ENCODE measurements at places on chromosomes 7 and 10.

GRCh38 chr7:20075992-20076820 is 141.0 kb downstream of the MACC1 start:
- no peak for DNase-seq

DNA sequence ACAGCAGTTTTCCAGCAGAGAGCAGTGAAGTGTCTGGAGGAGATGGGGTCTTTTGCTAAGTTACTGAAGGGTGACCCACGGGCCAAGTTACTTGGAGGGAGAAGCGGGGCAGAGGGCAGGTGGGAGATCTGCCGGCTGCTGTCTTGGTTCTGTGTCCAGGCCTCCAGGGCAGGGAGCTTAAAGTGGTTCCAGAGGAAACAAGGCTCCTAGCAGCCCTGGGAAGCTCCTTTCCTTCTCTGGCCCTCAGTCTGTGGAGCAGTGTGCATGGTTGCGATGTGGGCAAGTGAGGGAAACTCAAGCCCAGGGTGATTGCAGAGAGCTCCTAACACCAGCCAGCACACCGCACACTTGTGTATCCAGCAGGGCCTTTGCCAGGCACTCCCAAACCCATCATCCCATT is 6.3 kb downstream of the GHRHR start:
- DNase-seq, result no peak

- no peak for DNase-seq
These were observed 4.0 kb upstream of the OAT start for GRCh38 chr10:124422742-124423141.

- no peak for DNase-seq
These were observed 77.1 kb downstream of the GRID1 start for GRCh38 chr10:86289577-86289868.

- DNase-seq, result no peak
These were observed 160.7 kb downstream of the NXPH1 start for GRCh38 chr7:8594115-8594514.

DNA sequence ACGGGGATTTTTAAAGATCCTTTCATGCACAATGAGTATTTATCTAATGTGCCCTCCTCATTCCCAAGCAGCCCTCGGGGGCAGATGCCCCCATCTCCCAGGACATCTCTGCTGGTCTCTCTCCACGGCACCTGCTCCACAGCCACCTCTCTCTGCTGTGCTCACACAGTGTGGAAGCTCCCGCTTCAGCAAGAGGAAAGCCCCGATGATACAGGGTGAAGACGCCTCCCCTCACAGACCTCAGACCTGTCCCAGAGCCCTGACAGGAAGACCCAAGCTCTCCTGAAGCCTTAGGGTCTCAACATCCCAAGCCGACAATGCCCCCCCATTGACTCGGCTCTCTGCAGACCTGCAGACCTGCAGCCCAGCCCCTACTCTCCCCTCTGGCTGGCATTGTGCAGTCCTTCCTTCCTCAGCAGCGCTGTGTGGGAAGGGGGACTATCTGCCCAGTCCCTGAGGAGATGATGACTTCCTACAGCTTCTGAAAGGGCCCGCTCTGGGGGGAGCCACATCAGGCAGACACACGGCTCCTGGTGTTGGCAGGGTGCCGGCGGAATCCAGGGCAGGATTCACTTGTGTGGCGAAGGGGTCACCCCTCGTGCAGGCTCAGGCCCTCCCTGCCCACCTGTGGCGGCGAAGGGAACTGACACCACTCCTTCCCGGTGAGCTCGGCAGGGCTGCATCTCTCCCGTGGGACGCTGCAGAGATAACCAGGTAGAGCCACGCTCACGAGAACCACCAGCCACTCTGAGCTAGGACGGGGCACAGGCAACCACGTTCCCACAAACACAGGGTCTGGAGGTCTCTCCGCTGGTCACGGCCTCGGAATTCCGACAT is 61.8 kb downstream of the PTPRN2 start:
- DNase-seq, result no peak

GRCh38 chr7:68537051-68537773 is 1061.1 kb upstream of the AUTS2 start:
- no peak for DNase-seq

GRCh38 chr10:103958996-103959395 is 7.9 kb upstream of the SLK start:
- DNase-seq, result no peak

DNA sequence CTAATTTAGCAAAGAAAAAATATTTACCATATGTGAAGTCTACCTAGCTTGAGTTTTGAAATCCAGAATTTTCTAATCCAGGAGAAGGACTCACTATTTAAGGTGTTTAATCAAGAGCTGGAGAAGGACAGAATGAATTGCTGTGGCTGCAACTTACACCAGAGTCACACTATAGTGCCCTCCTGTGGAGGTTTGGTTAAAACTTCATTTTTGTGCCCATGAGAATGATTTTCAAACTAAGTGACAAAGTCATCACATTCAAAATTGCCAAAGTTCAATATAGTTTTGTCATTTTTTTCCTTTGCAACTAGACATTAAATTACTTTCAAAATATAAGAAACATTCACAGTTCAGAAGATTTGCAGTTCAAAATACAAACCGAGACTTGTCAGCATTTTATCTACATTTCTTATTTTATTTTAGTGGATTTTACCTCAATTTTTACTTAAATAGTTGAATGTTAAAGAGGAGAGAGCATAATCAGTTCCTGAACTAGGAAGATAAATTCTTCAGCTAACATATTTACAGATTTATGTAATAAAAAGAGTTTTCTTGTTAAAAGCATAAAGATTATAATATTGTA is 70.7 kb downstream of the CABCOCO1 start:
- no peak for DNase-seq

GRCh38 chr7:47763063-47763974 is 181.4 kb upstream of the TNS3 start:
- no peak for DNase-seq

DNA sequence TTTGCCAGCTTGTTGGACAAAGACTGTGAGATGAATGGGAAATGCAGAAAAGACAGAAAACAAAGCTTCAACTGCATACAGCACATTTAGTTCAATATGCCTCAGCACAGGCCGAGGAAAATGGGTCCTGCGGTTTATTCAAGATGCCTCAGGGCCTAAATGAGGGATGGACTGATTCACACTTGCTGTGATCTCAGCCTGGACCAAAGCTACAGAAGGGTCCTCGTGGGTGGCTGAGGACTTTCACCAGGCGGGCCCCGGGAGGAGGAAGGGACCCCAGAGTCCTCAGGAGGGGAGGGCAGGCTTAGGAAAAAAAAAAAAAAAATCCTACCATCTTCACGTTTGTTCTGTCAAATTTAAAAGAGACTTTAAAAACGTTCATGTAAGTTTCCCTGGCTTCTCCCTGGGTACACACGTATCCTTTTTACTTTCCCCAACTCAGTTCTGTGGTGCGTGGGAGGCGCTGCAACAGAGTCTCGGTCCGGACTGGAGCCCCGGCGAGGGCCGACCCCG is 624 bp upstream of the ZNF783 start:
- DNase-seq, result no peak

- DNase-seq, result no peak
These were observed 6.5 kb downstream of the FKBP14 start for GRCh38 chr7:30019960-30020359.

- no peak for DNase-seq
These were observed 4.0 kb downstream of the HOXA5 start for GRCh38 chr7:27139334-27140125.

- DNase-seq, result no peak
These were observed 258.9 kb downstream of the REEP3 start for GRCh38 chr10:63780101-63780500.

DNA sequence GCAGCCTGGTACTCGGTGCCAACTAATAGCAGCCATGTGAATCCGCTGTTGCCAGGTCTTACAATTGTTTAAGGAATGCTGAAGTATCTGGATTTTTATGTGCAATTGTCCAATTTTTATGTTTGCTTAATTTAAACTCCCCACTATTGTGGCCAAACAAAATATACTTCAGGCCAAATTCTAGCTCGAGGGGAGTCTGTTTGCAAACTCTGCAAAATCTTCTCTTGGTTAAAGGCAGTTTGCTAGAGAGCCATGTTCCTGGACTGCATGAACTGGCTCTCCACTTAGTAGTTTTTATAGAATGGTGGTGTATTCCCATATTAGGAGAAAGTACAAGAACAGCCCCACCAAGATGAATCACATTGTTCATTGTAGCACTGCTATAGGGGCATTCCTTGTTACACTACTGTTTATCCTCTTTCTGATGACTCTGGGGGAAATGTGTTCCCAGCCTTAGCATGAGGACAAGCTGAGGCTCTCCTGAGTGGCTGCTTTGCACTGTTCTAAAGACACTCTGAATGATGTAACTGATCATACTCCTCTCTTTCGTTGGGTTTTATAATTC is 178.0 kb upstream of the GLI3 start:
- DNase-seq, result no peak

- DNase-seq, result no peak
These were observed 54.4 kb downstream of the ADCYAP1R1 start for GRCh38 chr7:31106303-31107105.

GRCh38 chr10:59648711-59649201 is 60.9 kb downstream of the SLC16A9 start:
- peak; percentile 1 for DNase-seq

- peak; percentile 36 for DNase-seq
These were observed 45.9 kb upstream of the KCNIP2 start for GRCh38 chr10:101889256-101890210.

DNA sequence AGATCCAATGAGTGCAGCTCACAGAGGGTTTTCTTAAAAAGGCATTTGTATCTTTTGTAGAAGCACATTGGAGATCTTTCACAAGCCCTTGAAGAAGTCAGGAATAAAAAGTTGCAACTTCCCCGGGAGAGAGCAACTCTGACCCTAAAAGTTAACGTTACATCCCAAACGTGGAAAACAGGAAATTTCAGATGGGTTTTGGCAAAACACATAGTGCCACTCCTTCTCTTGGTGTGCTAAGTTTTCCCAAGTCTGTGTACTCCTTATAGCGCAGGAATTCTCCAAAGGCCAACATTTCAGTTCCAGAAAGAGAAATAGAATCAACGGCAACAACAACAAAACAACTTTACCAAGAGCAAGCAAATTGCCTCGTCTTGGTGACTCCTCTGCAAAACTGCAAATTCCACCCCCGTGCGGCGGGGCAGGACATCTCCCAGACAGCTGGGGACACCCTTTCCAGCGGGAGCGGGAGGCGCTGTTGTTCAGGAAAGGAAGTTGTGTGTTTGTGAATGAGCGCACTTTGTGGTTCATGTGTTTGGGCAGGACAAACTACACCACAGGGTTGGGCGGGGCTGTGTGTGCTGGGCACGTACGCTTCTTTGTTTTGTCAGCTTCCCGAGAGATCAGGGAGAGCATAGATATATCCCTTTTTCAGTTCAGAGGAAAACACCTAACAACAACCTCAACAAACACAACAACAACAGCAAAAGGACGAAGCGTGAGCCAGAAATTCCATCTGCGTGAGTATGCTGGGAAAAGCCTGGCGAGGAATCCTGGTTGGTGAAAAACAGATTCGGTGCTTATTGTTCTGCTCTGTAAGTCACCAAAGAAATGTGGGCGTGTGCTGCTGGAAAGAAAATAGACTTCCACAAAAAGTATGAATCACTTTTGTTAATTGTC is 294.7 kb upstream of the PITRM1 start:
- no peak for DNase-seq

DNA sequence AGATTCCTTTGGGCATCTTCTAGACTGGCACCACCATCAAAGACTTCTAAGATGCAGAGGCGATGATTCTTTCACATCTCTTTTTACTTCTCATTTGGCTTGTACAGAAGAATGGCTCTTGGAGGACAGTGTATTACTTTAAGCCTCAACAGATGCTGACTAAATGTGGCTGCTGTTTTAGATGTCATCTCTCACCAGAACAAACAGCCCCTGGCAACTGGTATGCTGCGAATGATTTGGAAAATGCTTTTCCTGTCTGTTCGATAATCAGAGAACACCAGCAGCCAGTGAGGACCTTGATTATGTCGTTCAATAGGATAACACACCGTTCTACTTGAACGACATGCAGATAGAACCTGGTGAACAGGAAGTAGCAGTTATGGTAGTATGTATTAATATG is 131.8 kb downstream of the RNF216 start:
- DNase-seq, result no peak

- DNase-seq, result no peak
These were observed 104.7 kb upstream of the RHEB start for GRCh38 chr7:151624246-151624928.

DNA sequence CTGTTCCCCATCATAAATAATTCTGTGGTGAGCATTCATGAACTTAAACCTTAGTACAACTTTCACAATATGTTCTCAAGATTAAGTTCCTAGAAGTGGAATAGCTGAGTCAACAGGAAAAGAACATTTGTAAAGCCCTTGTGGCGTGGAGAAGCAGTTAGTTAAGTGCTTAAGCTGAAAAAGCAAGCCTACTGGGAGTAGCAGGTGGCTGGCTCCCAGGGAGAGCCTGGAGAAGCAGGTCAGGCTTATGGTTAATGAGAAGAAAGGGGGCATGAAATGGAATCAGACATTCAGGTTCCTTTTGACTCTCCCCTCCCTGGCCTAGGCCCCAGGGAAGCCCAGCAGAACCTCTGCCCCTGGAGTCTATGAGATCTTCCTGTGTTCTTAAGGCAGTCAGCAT is 35.3 kb downstream of the VSTM4 start:
- no peak for DNase-seq

DNA sequence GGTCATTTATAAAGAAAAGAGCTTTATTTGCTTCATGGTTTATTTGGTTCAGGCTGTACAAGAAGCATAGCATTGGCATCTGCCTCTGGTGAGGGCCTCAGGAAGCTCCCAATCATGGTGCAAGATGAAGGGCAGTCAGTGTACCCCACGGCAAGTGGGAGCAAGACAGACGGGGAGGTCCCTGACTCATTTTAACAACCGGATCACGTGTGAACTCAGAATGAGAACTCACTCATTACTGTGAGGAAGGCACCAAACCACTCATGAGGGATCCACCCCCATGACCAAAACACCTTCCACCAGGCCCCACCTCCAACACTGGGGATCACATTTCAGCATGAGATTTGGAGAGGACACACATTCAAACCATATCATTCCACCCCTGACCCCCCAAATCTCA is 15.7 kb upstream of the CRYGN start:
- DNase-seq, result no peak

- no peak for DNase-seq
These were observed 191.8 kb downstream of the GALNT17 start for GRCh38 chr7:71323726-71324125.

GRCh38 chr7:91201442-91202113 is 62.7 kb upstream of the FZD1 start:
- DNase-seq, result peak; percentile 31

DNA sequence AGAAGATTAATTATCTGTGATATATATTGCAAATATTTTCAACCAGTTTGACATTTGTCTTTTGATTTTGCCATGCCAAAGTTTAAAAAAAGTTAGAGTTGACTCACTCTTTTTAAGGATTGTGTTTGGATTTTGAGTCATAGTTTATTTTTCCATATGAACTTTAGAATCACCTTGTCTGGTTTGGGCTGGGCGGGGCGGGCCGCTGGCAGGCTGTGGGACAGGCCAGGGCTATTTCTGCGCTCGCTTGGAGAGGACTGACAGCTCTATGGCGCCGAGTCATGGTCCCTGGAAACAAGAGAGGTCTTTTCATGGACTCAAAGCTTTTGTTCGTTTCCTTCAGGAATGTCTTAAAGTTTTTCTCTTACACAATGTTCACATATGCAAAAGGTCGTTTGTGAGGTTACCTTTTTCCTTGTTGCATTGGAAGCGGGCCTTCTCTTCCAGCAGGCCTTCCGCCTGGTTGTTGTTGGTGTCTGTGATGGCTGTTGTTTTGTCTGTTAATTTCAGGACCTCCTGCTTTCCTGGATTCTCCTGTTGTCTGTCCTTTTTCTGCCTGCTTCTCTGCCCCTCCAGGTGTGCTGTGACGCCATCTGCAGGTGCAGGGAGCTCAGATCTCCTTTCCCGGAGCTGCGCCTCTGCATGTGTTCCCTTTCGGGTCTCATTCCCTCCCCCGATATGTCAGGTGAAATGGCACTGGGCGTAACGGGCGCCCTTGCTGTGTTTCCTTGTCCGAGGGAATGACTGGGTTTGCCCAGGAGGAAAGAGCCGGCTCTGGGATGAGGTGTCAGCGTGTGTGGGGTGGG is 53.8 kb downstream of the INPP5A start:
- DNase-seq, result no peak
